ENCODE measurements at places on chromosomes 12 and 14.

- no peak for DNase-seq
Observed at GRCh38 chr14:59342516-59343484, 122.4 kb downstream of the GPR135 start.

GRCh38 chr12:104486943-104487819 lies 30.4 kb downstream of the CHST11 start:
- peak; percentile 55 for DNase-seq

GRCh38 chr14:81392976-81393643 lies 7.0 kb downstream of the STON2 start:
- DNase-seq = no peak

DNA sequence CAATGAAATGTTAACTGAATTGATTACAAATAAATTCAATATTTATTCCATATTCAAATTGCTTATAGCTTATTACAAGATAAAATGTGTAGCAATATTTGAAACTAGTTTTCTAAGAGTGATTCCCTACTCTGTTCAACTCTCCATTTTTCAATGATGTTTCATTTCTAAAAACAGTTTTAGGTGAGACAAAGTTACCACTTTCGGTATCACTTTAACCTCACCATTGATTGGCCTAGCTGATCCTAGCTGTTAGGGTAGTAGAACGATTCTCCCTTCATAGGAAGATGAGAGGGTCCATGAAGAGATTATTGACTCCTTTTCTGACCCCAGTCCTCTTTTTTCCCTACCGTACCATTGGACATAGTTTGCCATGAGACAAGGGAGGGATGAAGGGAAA lies 373.3 kb downstream of the PRKD1 start:
- no peak for DNase-seq

DNA sequence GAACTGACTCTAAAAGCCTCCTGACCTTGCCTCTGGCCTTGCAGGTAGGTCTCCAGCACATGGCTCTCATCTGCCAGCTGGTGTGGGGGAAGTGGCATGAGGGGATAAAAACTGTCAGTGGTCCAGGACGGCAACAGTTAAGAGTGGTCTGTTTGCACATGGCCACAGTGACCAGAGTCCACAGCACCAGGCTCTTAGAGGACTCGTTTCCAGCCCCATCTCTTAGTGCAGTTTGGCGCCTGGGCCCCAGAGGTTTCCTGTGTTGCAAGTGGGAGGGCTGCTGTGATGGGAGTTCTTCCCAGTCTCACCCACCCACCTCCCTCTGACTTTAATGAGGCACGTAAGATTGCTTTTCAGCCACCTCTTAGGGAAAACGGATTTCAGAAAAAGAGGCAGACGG lies 37.0 kb downstream of the APPL2 start:
- peak; percentile 26 for DNase-seq

DNA sequence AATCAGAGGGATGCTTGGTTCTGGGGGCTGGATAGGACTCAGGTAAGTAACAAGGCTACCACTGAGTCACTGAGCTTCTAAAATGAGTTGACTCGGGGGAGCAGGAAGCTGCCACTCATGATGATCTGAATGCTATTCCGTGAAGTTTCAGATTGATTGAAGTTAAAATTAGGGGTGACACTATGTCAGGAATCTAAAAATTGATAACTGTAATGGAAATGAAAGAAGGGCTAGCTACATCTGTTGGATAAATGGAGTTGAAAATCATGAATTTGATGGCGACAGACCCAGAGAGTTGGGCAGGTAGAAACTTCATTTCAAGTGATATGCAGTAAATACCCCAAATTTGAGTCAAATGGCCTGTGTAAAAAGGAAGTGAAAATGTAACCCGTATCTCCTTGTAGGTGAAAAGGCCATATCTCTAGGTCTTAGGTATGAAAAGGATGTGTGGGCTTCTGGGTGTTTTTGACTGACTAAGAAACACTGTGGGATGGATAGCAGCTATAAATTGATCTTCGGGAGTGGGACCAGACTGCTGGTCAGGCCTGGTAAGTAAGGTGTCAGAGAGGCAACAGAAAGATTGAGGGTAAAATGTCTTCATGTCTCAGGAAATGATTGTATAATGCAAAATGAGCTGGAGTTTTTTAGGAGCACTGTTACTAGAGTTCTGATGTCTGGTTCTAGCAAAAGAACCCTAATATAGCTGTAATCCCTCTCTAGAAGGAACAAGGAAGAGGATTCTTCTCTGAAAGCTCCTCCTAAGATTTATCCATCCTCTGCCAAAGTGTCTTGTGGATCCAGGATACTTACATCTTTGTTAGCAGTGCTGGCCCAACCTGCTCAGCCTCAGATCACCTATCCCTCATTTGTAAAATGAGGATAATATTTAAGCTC lies 57.3 kb downstream of the DAD1 start:
- DNase-seq = no peak

- DNase-seq = no peak
Observed at GRCh38 chr14:100873096-100873482, 30.4 kb downstream of the RTL1 start.

- no peak for DNase-seq
Observed at GRCh38 chr14:37597914-37598746, 2.7 kb downstream of the TTC6 start.

DNA sequence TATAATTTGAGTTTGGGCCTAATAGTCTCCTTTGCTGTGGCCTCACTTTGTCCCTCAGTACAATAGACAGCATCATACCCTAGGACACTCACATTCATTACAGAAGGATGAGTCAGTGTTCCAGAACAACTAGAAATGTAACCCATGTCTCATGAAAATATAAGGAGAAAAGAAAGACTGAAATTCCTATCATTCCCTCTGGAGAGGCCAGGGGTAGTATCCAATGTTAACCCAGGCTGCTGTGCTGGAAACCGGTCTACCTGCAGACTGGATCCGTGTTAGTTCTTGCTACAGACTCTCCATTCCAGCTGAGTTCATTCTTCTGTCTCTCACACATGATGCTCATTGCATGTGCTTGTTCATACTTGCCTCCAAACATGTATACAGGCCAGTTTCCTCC lies 75.8 kb upstream of the HOXC13 start:
- DNase-seq = no peak

Data from NB4 (cell line).